ENCODE measurements at places on chromosomes 5 and 9.

DNA sequence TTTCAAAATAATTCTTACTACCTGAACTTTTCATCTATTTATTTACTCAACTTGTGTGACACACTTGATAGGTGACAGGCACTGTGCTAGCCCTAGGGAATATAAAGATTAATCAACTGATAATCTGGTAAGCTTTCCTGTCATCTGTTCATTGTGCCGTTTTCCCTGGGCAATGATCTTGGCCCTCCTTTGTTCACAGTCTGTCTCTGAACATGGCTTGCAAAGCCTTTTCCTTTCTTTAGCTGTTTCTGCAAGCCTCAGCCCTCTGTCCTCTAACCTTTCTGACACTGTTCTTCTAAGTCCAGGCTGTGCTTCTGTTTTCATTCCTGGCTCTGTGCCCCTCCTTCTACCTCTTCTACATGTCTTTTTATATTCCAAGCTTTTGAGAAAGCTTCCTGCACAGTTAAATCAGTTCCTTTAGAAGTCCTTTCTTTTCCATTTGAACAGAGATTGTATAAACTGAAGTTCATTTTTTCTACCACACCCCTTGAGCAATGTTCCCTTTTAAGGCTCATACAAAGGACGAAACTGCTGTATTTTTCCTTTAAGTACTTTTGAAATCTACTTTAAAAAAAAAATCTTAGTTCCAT lies 803.0 kb upstream of the ZNF608 start:
- DNase-seq, result no peak

GRCh38 chr5:14581106-14581890 lies at the start of gene OTULINL:
TSS of gene OTULINL (plus strand) at chr5:14581792. CDS start at chr5:14581895, 103 bp downstream.
- DNase-seq, result peak; percentile 89

DNA sequence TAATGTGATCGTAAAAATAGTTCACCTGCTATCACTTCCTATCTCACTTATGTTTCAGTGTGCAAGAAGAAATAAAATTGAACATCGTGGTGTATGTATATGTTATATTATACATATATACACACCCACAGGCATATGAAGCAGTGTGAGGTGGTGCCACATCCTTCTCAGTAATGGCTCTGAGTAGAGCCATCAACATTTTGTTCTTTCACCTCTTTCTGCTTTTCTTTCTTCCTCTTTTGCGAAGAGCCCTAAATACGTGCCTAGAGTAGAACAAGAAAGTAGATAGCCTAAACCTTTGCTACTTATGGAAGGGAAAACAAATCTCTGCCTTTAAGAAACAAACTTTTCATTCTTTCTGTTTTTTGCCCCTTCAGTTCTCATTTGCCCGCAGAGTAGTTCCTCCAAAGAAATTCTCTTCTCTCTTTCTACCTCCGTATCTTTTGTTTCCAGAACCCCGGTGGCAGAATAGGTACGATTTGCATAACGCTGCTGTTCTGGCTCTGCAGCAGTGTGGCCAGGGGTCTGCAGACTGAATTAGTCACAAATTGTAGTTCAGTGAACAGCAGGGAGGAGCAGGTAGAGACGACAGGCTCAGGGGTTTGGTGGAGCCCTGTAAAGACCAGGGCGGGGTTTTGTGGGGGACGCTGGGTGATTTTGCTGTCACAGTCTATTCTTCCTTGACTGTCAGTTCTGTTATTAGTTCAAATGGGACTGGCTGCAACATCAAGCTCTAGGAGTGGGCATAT lies 40.5 kb upstream of the PJA2 start:
- DNase-seq, result no peak

DNA sequence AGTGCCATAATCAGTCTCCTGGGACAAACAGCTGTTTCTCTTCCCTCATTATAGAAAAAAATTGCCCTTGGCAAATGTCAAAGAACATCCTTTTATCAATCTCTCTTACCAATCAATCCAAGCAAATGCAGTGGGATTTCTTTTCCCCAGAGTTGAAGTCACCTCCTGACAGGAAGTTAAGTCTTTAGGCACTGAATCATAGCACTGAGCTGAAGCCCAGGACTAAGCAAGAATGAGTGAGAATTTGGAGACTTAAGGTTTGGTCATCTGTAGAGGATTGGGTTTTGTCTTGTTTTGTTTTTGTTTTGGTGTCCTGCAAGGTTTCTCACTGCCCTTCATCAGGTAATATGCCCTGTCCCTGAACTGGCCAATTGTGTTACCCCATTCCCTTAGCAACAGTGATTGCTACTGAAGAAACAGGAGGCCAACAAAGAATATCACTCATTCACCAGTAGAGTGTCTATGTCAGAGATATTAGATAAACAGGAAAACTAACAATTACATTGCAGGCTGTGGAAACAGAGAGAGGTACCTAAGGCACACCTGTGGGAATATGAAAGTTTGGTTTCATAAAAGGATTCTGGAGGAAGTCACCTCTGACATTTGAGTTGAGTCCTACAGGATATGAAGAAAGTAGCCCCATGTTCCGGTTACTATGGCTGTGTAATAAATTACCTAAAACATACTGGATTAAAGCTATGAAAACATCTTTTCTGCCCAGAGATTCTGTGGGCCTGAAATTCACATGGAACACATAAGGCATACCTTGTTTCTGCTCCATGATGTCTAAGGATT lies 4.5 kb upstream of the FXN start:
- no peak for DNase-seq

Data from activated T-cell treated with anti-CD3 and anti-CD28 coated beads, Interleukin-2, amount 50 U/mL, for 72 hours (primary cell).